RCC 7860 (cell line): ENCODE measurements at places on chromosomes 11 and 22.

DNA sequence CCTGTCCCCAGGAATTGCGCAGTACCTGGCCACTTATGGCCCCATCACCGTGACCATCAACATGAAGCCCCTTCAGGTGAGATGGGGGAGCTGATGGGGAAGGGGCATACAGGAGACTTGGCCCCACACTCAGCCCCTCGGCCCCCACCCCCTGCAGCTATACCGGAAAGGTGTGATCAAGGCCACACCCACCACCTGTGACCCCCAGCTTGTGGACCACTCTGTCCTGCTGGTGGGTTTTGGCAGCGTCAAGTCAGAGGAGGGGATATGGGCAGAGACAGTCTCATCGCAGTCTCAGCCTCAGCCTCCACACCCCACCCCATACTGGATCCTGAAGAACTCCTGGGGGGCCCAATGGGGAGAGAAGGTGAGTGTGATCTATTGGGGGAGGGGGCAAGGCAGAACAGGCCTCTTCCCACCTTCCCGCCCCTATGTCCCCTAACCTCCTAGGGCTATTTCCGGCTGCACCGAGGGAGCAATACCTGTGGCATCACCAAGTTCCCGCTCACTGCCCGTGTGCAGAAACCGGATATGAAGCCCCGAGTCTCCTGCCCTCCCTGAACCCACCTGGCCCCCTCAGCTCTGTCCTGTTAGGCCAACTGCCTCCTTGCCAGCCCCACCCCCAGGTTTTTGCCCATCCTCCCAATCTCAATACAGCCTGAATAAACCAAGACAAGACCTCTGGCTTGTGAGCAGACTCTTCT is 3.6 kb downstream of the CTSW start:
- DNase-seq: no peak

GRCh38 chr11:98137437-98137836 is 883.3 kb upstream of the CNTN5 start:
- DNase-seq: no peak

- no peak for DNase-seq
These were observed 87.2 kb downstream of the FAT3 start for GRCh38 chr11:92311616-92312449.

DNA sequence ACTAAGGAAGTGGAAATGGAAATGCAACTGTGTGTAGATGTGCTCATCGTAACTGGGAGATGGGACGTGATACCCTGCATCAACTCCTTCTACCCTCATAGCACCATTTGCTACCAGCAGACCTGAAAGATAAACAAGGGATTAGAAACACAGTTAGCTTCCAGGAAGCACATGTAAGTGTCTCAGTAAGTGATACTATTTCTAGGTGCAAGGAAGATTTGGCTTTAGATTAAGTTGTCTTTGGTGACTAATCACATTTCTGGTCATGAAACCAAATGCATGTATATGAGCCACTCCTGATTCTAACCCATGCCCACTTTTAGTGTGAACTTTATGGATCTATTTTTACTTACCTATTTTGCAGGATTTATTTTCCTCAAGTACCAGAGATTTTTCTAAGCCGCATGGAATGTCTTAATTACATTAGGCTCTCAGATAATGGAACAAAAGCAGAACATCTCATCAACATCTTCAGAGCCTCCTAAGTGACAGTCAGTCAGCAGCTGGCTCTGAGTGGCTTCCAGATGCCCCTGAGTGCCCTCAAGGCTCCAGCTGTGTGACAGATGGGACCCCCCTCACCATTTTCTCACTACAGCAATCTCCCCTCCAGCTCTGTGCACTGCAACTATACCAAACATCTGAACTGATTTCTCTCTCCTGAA is 21.2 kb downstream of the SLC5A12 start:
- no peak for DNase-seq

DNA sequence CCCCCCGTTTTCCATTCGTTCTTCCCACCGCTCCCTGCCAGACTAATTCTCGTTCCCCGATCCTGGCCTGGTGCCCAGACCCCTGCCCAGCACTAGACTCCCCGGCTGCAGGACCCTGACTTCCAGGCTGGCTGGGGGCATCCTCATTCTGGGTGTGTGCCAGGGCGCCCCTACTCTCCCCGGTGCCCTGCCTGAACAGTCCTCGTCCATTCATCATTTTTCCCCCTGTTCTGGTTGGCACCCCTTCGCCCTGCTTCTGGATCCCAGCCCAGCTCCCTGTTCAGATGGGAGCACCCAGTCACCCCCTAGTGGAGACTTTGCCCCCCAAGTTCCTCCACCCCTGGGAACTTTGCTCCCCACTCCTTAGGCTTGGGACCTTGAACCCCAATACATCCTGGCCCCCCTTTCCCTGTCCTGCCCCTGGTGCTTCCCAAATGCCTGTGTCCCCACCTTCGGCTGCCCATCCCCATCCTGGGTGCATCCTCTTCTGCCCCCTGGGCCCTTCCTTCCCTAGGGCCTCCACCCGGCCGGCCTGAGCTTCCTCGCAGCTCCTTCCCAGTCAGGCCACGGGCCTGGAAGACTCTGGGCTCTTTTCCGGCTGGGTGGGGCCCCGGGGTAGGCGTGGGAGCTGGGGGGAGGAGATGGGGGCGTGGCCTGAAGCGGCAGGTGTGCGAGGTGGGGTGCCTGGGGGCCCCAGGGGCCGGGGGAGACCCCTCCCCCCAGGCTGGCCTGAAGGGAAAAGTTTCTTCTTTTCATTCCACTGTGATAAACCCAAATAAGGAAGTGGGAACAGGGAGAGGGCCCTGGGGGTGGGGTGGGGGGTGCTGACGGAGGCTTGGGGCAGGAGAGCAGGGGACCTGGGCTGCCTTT is 908 bp downstream of the PLCB3 start:
- peak; percentile 19 for DNase-seq

DNA sequence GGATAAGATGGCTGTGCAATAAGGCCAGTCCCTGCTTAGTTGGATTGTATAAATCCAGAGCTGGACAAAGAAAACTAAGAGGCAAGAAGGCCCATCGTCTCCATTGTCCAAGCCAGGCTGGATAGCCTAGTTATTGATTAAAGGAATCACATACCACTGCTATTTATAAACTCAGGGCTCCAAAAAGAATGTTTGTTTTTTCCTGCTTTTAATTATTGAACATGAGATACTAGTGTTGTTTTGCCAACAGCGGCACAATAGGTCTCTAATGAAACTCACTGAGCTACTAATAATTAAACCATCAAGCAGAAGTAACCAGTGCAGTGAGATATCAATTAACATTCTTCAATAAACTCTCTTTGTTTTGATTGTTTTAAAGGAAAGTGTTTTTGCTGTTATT is 259.7 kb downstream of the INSC start:
- no peak for DNase-seq

DNA sequence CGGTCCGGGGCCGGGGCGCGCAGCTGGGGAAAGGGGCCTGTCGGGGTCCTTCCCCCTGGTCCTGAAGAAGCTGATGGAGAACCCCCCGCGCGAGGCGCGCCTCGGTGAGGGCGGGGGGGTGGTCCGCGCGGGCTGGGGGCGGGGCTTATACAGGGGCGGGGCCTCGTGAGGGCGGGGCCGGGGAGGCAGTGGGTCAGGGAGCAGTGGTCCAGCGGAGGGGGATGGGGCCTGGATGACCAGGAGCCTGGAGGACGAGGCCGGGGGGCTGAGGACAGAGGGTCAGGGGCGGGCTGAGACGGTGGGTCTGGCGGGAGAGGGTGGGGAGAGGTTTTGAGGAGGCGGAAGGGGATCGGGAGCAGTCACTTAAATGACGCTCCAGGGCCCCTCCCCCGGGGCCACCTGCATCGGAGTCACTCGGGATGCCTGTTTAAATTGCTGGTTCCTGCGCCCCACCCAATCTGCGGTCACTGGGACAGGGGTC is 396 bp downstream of the TEF start:
- DNase-seq: no peak

- no peak for DNase-seq
These were observed 155.7 kb downstream of the BBOX1 start for GRCh38 chr11:27196203-27196897.

GRCh38 chr11:124942466-124943253 is 6.8 kb upstream of the HEPACAM start:
- DNase-seq: no peak

- DNase-seq: no peak
These were observed 590.2 kb upstream of the LRRC4C start for GRCh38 chr11:42049650-42050049.

DNA sequence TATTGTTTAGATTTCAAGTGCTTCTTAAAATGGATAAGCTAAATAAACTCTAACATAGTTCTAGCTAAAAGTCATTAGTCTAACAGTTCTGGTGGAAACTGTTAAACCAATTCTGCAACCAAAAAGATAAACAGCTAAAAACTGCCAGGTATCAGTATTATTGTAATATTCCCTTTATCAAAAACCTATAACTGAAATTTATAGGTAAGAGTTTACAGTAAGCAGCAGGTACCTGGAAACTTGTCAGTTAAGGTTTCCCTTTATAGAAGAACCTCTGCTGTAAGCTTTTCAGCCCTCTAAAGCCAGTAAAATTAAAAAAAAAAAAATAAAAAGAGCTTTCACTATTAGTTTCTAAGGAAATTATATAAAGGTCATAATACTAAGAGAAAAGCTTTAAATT is 61.0 kb downstream of the LIF start:
- DNase-seq: no peak

- DNase-seq: no peak
These were observed 62.4 kb downstream of the MYH9 start for GRCh38 chr22:36325154-36326031.

- no peak for DNase-seq
These were observed 83.2 kb upstream of the CLDN5 start for GRCh38 chr22:19607192-19608002.

DNA sequence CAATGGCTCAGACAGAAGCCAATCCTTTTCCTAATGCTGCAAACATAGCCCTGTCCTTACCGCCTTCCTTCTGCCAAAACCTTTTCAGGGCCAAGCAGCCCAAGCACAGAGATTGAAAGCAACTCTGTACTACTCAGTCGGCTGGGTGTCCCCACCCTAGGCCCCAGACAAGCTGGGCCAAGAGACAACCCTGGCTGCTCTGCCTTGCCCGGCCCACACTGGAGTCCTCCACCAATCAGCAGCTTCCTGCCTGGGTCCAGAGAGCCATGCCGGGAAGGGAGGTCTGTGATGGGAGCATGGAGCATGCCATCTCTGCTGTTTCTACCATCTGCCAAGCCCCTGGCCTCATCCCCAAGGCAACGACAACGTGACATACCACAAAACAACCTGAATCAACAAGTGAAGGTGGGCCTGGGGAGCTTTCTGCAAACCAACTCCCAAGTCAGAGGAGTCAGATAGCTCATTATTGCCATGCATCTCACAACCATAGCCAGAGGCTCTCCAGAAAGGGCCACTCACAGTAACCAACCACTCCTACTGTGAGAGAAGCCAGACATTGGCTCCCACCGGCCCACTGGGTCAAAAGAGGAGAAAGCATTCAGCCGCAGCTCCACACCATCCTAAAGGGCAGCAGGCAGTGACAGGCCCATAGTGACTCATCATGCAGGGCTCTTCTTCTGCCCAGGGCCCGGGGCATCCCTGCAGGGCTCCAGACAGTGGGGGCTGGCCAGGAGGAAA is 18.2 kb downstream of the PATZ1 start:
- DNase-seq: no peak

DNA sequence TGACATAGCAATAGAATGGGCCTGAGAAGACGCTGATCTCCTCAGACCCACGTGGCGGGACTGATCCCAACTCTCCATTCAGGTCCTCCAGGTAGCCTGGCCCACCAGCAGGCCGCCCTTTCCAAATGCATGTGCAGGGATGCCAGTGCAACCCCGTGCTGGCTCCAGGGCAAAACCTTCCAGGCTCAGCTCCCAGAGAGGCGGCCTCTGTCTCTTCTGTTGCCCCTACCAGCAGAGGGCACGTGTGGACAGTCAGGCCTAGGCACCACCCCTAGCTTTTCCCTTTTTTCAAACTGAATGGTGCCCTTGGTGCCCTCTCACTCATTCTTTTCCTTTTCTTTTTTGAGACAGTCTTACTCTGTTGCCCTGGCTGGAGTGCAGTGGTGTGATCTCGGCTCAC is 121.7 kb downstream of the OSBP2 start:
- no peak for DNase-seq

GRCh38 chr11:106087815-106088435 is 10.5 kb downstream of the AASDHPPT start:
- peak; percentile 18 for DNase-seq

GRCh38 chr22:21593406-21594232 is 26.1 kb downstream of the UBE2L3 start:
- no peak for DNase-seq

DNA sequence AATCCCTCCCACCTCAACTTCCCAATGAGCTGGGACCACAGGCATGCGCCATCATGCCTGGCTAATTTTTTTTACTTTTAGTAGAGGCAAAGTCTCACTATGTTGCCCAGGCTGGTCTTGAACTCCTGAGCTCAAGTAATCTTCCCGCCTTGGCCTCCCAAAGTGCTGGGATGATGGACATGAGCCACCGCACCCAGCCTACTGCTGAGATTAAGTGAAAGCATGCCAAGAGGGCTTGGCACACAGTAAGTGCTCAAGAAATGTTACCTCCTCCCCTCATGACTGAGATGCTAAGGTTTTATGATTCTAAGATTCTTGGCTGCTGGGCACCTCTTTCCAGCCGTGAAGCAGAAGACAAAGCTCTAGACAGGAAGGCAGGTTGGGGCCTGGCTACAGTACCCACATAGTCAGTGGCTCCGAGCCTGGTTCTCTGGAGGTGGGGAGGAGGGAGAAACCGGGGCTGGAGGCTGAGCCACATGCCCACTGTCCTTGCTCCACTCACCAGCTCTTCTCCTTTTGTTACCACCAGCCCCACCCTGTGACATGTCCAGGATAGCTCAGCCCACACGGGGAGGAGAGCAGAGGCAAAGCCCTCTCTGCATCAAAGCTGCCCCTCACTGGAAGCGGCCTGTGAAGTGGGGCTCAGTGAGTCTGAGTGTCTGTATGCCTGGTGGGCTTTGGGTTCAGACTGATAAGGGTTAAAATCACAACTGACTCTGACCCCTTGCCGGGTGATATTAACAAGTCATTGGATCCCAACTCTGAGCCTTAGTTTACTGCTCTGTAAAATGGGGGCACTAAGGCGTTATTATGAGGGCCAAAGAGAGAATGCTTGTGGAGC is 12.9 kb downstream of the ARHGEF17 start:
- DNase-seq: no peak

GRCh38 chr11:45385423-45385822 is 99.3 kb upstream of the SYT13 start:
- DNase-seq: no peak

GRCh38 chr11:18495703-18496102 is 31.0 kb downstream of the TSG101 start:
- DNase-seq: no peak

DNA sequence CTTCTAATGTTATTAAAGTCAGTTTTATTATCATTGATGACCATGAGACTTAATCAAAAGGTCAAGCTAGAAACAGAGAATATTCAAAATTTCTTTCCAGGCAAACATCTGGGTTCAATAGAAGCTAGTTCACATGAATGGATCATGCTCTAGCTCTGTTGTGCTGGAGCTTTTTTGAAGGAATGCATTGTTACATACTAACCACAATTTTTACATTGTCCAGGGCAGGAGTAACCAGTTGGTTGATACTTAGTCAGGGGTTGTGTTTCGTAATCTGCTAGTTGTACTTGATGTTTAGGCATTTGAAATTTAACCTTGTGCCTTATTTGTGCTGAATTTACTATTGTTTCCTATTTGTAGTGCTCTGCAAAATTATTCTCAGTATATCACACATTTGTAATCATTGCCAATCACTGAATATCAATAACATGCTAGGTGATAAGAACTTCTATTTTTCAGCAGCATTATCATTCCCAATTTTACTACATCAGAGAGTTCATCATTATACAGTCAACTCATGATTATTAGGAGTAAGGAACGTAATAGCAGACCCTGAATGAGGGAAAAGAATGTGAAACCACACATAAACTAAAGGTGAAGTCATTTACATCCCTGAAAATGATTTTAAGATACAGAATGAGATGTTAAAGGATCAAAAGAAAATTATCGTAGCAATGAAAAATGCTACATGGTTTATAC is 23.2 kb downstream of the NF2 start:
- DNase-seq: peak; percentile 47
